Activated T-helper 2 cell treated with anti-CD3 and anti-CD28 coated beads, Interferon-gamma antibody, Interleukin-2, Interleukin-4, amounts not matched to agents 10 μg/mL and 5 μg/mL and 100 μg/mL, durations not matched to agents 14 hours and 24 hours and 36 hours (primary cell): ENCODE measurements at places on chromosomes 13 and 19.

- DNase-seq, result no peak
These were observed 206.1 kb downstream of the SUCLA2 start for GRCh38 chr13:47794963-47795362.

- no peak for DNase-seq
These were observed 542.6 kb upstream of the SPRY2 start for GRCh38 chr13:80883545-80883944.

- DNase-seq, result no peak
These were observed 7.0 kb upstream of the LSM14A start for GRCh38 chr19:34165295-34165738.

- no peak for DNase-seq
These were observed 26.4 kb upstream of the IGFL1 start for GRCh38 chr19:46202872-46203860.

- DNase-seq, result no peak
These were observed 10.0 kb downstream of the SLC7A9 start for GRCh38 chr19:32859591-32859990.

DNA sequence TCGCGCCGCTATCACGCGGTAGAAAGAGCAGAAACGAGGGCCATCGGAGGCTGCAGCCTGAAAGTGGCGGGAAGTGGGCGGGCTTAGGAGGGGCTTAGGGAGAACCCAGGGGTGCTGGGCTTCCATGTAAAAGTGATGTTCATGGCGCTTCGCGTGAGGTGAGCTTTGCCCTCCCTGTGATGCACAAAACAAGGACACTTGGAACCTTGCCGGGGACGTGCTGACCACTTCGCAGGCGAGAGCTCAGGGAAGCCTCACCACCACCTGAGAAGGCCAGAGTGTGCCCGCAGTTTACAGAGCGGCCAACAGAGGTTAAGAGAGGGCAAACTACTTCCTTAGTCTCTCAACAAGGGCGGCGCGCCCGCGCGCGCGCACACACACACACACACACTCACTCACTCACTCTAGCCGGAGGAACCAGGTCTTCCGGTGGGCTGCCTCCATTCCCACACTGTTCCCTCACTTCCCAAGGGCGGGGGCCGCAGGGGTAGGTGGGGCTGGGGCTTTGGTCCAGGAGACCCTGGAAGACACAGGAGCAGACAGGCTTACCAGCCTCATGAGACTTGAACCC is 651 bp downstream of the GAPDHS start:
- peak; percentile 35 for DNase-seq
